Hair follicular keratinocyte (primary cell): ENCODE measurements at places on chromosomes 3 and 15. TPM values are rescaled to one million over a fixed set of nuclear protein-coding genes. Genes with fewer than 3 reads are reported as not detected.

The TRA2B gene
- 146 and 157 TPM in 2 replicates for total RNA-seq

The EBLN2 gene
- total RNA-seq = 0.46 and 1.0 TPM in 2 replicates

The CLDN1 gene
- total RNA-seq = 6.2 and 13.4 TPM in 2 replicates

The ENTPD3 gene
- 6.3 and 12.2 TPM in 2 replicates for total RNA-seq

The NIPA2 gene
- total RNA-seq = 62.0 and 72.1 TPM in 2 replicates

The SEMA3G gene
- total RNA-seq = 0.46 TPM in 1 of 2 replicates, not detected in the other

The UBE3A gene
- 40.9 and 48.5 TPM in 2 replicates for total RNA-seq

The ACOX2 gene
- total RNA-seq = 0.39 and 1.1 TPM in 2 replicates

The LRTM1 gene
- not detected in 2 replicates for total RNA-seq

The PROS1 gene
- total RNA-seq = 1.5 and 2.3 TPM in 2 replicates

The MED12L gene
- total RNA-seq = under 0.01 TPM in 1 of 2 replicates, not detected in the other

The PLA1A gene
- not detected in 2 replicates for total RNA-seq

The SLC9C1 gene
- not detected in 2 replicates for total RNA-seq

The IL20RB gene
- 75.2 and 175 TPM in 2 replicates for total RNA-seq

The TMEM266 gene
- total RNA-seq = not detected in 2 replicates

The DLL4 gene
- 0.08 TPM in 1 of 2 replicates, not detected in the other for total RNA-seq

The OXTR gene
- 0.16 and 0.61 TPM in 2 replicates for total RNA-seq

The ATP11B gene
- total RNA-seq = 42.5 and 49.7 TPM in 2 replicates

The SCAMP2 gene
- 33.7 and 51.1 TPM in 2 replicates for total RNA-seq

The FSIP1 gene
- 0.76 and 2.0 TPM in 2 replicates for total RNA-seq

The LMAN1L gene
- total RNA-seq = not detected in 2 replicates

The GOLGA8N gene
- total RNA-seq = 0.49 and 0.94 TPM in 2 replicates

The FBLN2 gene
- total RNA-seq = 0.86 and 2.3 TPM in 2 replicates

The CGNL1 gene
- under 0.01 TPM in 2 replicates for total RNA-seq

The SLC24A1 gene
- total RNA-seq = 4.9 and 6.2 TPM in 2 replicates

The TMEM158 gene
- 3.0 and 4.3 TPM in 2 replicates for total RNA-seq

The FBXO40 gene
- total RNA-seq = not detected in 2 replicates

The LDHAL6B gene
- total RNA-seq = not detected in 2 replicates

The SLCO2A1 gene
- under 0.01 TPM in 2 replicates for total RNA-seq

The IL1RAP gene
- 50.5 and 63.0 TPM in 2 replicates for total RNA-seq

The NKIRAS1 gene
- total RNA-seq = 5.2 and 6.2 TPM in 2 replicates

The CAPN3 gene
- 0.99 and 1.6 TPM in 2 replicates for total RNA-seq

The ACTRT3 gene
- 1.9 and 4.4 TPM in 2 replicates for total RNA-seq

The C3orf22 gene
- not detected in 2 replicates for total RNA-seq

The RETNLB gene
- not detected in 2 replicates for total RNA-seq

The MUC13 gene
- total RNA-seq = not detected in 2 replicates

The CILP gene
- total RNA-seq = not detected in 2 replicates

The GLDN gene
- not detected in 2 replicates for total RNA-seq

The AGBL1 gene
- total RNA-seq = not detected in 2 replicates

The IGDCC3 gene
- not detected in 2 replicates for total RNA-seq

The DUSP7 gene
- total RNA-seq = 118 and 162 TPM in 2 replicates

The PODXL2 gene
- total RNA-seq = 2.4 and 5.5 TPM in 2 replicates

The GOLGA6D gene
- total RNA-seq = not detected in 2 replicates

The KLF15 gene
- total RNA-seq = not detected in 2 replicates

The ZNF280D gene
- total RNA-seq = 8.7 and 9.5 TPM in 2 replicates

The LYZL4 gene
- not detected in 2 replicates for total RNA-seq

The CLPX gene
- total RNA-seq = 19.1 and 19.2 TPM in 2 replicates
